ENCODE measurements at places on chromosomes 7 and 10.

DNA sequence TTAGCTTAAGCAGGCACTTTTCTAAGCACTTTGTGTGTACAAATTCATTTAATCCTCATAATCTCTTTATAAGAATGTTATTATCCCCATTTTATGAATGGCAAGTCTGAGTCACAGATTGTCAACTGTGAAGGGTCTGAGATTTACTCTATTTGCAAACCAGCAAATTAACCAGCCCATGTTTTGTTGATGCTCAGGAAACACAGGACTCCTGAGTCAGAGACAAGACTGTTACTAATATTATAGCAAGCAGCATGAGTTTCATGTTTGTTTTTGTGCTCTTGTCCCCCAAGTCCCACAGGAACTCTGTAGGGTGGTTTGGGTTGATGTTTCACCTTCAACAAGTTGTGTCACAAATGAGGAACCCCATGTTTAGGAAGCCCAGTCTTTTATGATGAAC, 182.0 kb upstream of the PPP1R3A start:
- no peak for DNase-seq

- no peak for DNase-seq
Observed at GRCh38 chr10:133237588-133238465, at the start of gene VENTX. Gene VENTX, plus strand, starts transcription at chr10:133237855. Its CDS starts 60 bp downstream, at chr10:133237915.

DNA sequence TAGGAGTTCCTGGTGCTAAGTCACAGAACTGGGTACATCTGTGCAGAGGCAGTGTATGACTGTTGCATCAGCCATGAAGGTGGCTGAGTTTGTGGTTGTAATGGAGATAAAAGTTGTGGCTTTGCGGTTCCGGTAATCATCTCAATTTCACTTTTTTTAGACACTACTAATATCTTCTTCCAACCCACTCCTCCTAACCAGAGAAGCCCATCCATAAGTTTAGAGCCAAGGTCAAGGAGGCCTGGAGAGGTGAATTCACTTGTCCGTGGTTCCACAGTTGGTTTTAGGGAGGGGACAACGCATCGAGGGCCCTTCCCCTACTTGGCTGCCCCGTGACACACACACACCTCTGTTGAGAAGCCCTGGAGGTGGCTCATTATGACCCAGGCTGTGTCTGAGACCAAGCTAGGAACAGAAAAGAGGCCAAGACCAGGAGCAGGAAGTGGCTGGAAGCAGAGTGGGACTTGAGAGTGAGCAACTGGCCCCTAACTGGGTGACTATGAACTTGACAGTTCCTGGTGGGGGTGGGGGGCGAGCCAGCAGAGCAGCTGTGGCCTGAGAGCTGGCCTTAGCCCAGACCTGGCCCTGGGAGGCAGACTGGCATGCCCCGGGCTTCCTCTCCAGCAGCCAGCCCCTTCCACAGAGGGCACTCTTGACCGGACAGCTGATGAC, 66.8 kb upstream of the COL13A1 start:
- no peak for DNase-seq

DNA sequence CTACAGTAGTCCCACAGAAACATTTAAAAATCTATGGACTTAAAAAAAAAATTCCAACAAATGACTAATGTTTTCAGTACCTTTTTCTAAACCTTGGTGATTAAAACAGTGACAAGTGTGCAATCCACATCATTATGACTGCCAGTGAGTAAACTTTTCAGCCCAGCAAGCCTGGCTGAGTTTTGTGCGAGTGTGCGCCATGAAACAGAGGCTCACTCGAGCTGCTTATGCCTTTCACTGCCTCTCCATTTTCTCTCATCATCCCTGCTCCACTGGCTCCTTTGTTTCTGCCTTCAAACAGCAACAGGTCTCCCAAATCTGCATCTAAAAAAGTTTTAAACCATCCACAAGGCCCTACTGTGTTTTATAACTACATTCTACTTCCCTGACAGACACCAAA, 105.8 kb downstream of the USP6NL start:
- DNase-seq = no peak

DNA sequence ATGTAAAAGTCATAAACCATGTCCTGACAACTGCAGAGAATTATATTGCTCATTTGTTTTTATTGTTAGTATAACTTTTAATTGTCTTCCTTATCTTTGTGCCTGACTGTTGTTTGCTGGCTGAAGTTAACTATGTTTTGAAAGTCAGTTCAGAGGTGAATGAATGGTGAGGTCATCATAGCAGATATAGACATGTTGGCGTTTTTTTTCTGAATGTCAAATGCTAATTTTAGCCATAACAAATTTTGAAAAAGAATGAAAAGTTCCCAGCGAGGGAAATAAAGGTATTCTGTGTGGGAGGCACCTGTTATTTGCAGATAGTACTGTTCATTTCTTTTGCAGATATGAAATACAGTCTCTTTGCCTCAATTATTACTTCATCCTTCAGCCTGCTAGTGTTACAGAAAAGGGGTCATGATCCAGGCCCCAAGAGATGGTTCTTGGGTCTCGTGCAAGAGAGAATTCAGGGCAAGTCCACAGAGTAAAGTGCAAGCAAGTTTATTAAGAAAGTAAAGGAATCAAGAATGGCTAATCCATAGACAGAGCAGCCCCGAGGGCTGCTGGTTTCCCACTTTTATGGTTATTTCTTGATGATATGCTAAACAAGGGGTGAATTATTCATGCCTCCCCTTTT, 96.5 kb downstream of the CAMK1D start:
- no peak for DNase-seq

- DNase-seq = no peak
Observed at GRCh38 chr10:78923647-78924318, 145.0 kb upstream of the ZMIZ1 start.
